Renal pelvis (tissue), 12 donors: ENCODE measurements at places on chromosomes 12 and 14. TPM values are rescaled to one million over a fixed set of nuclear protein-coding genes. Genes with fewer than 3 reads are reported as not detected.

GRCh38 chr14:104782086-104782807, 13.3 kb downstream of the AKT1 start:
- DNase-seq = no peak

DNA sequence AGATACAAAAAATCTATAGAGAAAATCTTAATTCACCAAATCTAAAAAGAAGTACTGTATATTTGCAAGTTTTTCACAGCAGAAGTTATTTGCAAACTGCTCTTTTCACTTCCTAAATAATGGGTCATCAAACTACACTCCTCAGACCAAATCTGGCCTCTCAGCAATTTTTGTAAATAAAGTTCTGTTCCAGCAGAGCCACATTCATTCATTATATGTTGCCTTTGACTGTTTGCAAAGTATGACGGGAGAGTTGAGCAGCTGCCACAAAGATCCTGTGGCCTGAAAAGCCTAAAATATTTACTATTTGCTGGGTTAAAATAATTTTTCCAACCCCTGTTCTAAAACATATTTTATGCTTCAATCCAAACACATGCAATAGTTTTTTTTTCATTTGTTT, 1222.3 kb upstream of the SEL1L start:
- no peak for DNase-seq

Gene SMCO2
- polyA plus RNA-seq = 0.92 TPM

GRCh38 chr12:80068173-80068572, 31.2 kb upstream of the OTOGL start:
- no peak for DNase-seq

DNA sequence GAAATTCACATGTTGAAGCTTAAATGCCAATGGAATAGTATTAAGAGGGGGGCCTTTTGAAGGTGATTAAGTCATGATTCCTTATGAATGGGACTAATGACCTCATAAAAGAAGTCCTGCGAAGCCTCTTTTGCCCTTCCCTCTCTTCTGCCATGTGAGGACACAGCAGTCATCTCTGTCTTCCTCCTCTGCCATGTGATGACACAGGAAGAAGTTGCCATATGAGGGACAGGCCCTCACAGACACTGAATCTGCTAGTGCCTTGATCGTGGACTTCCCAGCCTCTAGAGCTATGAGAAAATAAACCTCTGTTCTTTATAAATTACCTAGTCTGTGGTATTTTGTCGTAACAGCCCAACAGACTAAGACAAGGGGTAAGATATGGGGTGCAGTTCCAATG, 100.7 kb downstream of the VCPKMT start:
- no peak for DNase-seq

DNA sequence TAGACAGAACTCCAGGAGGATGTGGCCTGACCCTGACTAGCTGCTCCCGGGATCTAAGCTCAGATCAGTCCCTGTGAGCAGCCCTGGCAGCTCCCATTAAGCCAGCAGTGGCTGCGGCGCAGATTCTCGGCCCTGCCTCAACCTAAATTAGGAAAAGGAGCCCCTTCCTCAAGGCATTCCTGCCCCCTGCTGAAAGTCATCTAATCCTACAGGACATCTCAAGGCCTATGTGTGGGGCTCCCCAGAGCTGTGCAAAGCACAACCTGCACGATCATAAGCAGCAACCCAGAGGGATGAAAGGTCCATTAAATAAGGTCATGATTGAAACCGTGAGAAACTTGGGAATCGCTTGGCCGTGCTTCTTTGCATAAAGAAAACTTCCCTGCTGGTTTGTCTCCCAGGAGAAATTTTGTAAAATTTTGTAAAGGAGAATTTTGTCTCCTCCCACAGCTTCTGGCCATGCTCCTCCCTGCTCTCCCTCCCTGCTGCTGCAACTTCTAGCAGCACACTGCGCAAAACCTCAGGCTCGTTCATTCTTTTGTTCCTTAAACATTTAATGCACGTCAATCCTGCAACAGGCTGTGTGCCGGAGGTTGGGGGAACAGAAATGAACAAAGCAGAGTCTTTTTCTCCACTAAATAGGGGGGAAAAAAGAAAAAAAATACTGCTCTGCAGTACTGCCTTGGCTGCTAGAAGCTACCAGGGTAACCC, 96.6 kb upstream of the SLC35F4 start:
- peak; percentile 64 for DNase-seq

- peak; percentile 91 for DNase-seq
These were observed at the start of gene UTP20 for GRCh38 chr12:101280006-101280505. UTP20 (plus strand) TSS chr12:101280105; CDS start chr12:101280283, 178 bp downstream.

GRCh38 chr14:29858299-29858698, 69.3 kb downstream of the PRKD1 start:
- DNase-seq = no peak
